ENCODE measurements at places on chromosomes 6 and 20.

- peak; percentile 51 for DNase-seq
Observed at GRCh38 chr20:63628246-63628975, 1.5 kb upstream of the GMEB2 start.

- no peak for DNase-seq
Observed at GRCh38 chr6:22149096-22149495, 147.7 kb downstream of the PRL start.

GRCh38 chr6:139534472-139535115 is 160.1 kb upstream of the CITED2 start:
- no peak for DNase-seq

DNA sequence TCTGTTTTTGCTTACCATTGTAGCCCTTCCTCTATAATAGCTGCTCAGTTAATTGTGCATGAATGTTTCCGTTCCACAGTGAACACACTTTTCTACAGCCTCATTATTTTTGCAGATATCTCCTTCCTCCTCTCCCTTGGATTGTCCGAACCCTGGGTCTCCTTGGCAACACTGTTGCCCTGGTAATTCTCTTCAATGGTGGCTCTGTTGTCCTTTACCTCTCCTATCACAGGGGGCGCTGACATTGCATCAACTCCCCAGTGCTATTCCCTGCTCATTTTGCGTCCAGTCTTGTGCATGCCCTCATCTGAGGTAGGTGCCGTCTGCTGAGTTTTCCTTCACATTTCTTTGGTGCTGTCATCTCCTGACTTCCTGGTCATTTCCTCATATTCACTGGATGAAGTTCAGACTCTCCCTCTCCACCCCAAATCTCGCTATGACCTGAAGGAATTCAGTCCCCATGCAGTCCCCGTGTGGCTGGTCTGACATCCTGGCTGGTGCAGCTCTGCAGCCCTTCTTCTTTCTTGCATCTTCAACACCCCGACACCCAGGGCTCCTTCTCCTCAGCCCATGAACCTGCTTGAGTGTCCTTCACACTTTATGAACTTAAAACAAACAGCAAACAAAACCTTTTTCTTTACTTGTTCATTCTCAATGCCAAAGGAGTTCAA is 21.1 kb downstream of the PHACTR2 start:
- no peak for DNase-seq

DNA sequence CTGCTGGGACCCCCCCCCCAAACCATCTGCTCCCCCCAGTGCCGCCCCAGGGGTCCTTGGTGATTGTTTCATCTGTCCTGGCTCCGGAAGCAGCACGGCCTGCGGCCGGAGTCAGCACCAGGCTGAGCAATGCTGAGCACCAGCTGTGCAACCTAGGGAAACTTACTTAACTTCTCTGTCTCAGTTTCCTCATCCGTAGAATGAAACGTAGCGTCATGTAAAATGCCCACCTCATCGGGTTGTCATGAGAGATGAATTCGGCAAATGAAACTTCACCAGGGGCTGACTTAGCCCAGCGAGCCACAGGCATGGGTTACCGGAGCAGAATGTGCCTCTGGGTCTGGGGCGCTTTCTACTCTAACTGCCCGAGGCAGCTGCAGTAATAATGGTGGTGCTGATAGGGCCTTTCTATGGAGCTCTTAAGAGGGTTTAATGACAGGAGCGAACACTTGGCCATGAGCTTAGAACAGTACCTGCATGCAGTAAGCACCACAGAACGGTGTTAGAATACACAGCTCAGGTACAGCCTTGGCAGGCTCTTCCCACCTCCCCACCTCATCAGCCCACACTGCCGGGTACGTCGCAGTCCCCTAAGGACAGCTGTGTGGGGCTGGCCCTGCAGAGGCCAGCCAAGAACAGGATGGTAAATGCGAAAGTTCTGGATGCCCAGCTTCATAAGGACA is 1.7 kb downstream of the THBS2 start:
- DNase-seq = no peak

- peak; percentile 39 for DNase-seq
Observed at GRCh38 chr20:62603021-62603906, 39.0 kb upstream of the SLCO4A1 start.

GRCh38 chr6:85364344-85364743 is 85.5 kb upstream of the NT5E start:
- DNase-seq = peak; percentile 69

GRCh38 chr6:28243946-28244345 is 8.1 kb downstream of the ZKSCAN4 start:
- DNase-seq = no peak

DNA sequence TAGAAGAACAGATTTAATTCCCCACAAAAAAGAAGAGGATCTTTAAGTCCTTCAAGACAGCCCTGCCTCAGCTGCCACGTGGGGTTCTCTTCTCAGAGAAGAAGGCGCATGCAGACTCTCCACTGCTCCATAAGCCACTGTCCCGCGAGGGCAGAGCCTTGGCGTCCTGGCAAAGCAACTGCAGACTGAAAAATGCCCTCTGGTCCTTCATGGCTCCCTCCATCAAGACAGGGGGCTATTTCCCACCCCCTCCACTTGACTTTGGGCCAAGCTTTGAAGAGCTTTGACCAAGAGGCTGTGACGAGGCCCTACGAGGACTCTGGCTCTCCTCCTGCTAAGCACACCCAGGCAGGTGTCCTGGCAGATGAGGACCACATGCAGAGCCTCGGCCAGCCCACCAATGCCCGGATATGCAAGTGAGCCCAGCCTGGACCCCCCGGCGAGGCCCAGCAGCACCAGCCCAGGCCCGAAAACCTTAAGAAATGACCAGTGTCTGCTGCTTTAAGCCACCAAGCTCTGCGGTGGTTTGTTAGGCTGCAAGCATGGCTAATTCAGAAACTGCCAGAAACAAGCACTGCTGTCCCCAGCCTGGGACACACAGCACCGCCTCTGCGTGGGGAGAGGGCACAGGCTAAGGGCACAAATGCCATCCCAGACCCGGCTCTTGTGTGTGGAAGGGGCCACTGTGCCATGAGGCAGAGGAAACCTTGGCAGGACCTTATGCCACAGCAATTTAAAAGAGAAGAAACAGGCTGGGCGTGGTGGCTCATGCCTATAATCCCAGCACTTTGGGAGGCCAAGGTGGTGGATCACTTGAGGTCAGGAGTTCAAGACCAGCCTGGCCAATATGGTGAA is 16.1 kb downstream of the GMEB2 start:
- DNase-seq = no peak

- DNase-seq = no peak
Observed at GRCh38 chr20:10453241-10453640, 18.1 kb downstream of the SLX4IP start.

DNA sequence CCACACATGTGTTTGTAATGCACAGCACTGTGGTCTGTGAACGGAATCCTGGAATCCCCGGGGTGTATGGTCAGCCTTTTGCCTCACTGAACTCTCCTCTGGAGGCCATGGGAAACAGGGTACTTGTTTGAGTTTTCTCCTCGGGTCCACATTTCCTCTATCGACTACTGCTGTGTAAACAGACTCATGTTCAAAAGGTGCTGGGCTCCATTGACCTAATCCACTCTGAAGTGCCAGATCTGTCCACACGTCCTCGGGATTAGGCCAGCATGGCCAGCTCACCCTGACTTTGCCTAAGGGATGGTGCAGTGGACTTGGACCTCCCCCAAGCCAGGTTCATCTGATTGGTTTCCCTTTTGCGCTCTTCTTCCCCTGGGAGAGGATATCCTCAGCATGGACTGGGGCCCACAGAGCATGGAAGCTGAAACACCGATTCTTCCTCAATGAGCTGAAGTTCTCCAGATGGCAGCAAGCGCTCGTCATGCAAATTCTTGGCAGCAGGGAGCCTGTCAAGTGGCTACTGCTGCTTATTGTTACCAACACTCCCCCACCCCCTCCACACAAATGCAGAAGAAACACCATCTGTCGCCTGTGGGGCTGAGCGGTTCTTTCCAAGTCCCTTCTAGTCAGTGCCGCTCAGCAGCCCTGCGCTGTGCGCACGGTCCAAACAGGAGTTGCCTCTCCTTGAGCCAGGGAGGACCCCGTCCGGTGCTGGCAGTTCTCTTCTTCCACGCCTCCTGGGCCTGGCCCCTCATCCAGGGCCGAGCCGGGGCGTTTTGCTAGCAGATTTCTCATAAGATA is 292.6 kb upstream of the MARCKS start:
- DNase-seq = no peak

DNA sequence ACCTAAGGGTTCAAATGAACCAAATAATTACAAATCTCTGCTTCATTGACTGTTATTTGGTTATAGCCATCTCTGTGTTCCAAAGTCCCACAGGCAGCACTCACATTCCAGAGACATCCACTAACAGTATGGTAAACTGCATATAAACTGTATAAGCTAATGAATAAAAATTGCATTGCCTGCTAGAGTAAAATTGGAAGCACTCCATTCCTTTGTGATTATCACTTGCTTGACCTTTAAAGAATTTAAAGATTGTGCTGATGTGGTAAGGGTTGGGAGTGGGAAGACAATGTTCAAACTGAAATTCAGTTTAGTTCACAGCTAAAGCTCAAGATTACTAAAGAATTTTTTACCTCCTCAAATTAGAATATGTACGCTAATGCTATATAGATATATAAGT is 31.0 kb upstream of the OSTM1 start:
- DNase-seq = no peak

DNA sequence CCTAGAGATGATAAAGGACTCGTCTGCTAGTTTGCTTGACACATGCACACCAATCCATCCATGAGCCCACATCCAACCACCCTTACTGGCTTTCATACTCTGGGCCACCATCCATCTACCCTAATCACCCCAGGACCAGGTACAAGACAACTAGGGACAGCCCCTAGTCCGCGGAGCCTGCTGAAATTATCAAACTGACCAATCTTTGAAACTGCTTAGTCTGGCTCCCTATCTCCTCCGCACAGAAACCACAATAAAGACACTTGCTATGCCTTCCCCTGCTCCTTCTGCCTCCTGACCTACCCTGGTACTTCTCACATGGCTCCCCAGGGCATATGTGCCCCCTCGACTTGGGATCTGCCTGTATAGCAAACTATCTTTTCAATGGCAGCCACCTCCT is 33.1 kb downstream of the PXDC1 start:
- no peak for DNase-seq

GRCh38 chr20:43727980-43728590 is 1.3 kb upstream of the GTSF1L start:
- DNase-seq = no peak

GRCh38 chr6:81894788-81895271 is 142.3 kb upstream of the TENT5A start:
- no peak for DNase-seq

DNA sequence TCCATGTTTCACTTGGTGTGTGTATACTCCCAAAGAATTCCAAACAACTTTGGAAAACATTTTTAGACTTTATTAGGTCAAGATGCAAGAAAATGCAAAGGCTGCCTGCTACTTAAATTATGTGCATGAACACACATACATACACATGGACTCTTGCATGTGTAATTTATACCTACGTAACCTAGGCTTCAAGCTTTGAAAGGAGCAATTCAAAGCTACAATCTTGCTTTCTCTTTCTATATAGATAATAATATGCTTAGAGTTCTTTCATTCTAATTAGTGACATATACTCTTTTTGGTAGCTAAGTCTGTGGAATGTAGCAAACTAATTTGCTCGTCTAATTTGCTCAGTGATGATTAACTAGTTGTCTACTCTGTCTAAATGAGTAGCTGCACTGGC is 146.5 kb downstream of the EPHA7 start:
- no peak for DNase-seq

- peak; percentile 79 for DNase-seq
Observed at GRCh38 chr6:160030103-160030502, 61.2 kb downstream of the IGF2R start.

- peak; percentile 100 for DNase-seq
Observed at GRCh38 chr20:51650685-51651134, 108.2 kb upstream of the NFATC2 start.

DNA sequence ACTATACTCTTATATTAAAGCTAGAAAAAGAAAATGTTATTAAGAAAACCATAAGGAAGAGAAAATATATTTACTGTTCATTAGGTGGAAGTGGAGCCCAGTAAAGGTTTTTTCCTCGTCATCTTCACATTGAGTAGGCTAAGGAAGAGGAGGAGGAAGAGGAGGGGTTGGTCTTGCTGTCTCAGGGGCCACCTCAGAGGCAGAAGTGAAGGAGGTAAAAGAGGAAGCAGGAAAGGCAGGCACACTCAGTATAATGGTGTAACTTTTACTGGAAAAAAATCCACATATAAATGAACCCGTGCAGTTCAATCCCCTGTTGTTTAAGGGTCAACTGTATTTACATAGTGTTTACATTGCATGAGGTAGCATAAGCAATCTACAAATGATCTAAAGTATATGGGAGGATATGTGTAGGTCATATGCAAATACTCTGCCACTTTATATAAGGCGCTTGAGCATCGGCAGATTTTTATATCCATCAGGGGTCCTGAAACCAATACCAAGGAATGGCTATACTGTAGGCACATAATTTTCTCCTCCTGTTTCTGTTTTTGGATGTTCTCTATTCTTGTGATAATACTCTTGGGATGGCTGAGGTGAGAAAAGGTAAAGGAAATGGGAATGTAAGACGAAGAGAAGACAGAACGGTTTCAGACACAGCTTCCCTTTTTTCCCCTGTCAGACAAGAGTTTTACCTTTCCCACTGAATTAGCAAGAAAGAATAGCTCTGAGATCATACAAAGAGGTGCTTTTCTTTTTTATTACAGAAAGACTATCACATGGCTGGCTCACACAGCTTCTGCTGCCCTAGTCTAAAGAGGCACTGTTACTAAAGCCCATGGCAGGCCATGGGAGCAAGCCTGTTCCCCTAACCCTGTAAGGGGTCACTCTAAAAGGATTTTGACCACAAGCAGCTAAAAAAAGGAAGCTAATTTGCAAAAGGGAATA is 59.9 kb downstream of the NUDT3 start:
- no peak for DNase-seq

DNA sequence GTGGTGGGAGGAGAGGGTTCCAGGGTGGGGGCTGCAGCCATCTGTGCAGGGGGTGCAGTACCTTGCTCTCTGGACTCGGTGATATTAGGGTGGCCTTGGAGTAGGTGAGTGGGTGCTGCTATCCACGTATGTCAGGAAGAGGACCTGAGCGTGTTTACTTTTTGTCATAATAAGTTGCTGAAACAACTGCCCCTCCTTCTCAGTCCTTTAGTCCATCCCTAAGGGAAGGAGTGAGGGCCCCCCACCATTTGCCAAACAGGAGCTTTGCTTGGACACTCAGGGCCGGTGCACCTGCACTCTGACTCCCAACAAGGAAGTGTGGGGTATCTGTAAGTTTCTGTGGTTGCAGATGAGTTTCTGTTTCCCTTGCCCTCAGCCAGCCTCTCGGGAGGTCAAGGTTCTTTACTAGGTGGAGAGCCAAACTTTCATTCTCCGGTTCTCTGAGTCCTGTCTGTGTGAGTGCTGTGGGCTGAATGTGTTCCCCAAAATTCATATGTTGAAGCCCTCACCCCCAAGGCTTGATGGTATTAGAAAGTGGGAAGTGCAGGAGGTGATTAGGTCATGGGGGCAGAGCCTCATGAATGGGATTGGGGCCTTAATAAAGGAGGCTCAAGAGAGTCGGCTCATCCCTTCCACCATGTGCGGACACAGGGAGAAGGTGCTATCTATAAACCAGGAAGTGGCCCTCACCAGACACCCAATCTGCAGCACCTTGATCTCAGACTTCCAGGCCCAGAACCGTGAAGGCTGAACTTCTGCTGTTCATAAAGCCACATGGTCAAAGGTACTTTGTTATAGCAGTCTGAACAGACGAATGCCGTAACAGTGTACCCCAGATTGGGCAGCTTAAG is 19.6 kb upstream of the CCR6 start:
- no peak for DNase-seq
